BJ (cell line): ENCODE measurements at places on chromosomes 1 and 21.
A peak's percentile ranks its signal among the peaks of the same experiment; 100 is the strongest.

DNA sequence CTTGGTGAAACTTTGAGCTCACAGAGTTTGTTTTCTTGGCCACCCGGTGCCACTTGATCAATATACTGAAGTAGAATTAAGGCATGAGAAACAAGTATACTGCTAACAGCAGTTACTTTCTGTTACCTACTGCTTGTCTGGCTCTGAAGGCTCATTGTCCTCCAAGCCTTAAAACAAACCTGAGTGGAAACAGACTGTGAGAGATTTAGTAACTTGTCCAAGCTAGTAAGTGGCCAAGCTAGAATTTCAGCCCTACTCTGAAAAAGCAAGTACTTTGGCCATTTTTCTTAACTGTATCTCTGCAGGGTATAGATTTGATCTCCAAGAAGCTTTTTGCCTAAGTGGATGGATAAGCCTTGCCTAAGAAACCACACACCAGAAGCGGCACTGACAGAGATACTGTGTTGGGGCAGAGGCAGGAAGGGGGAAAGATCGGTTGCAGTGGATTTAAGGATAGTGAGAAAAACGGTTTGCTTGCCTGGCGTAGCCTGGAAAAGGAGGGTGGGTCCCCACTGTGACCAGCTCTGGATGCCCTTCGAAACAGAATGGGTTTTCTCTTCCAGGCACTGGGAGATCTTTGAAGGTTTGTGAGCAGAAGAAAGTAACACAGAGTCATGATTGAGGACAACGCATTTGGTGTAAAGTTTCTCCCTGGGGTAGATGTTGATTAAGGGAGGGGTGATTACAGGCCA is 2.1 kb upstream of the MACO1 start:
- no peak for DNase-seq

- no peak for DNase-seq
Observed at GRCh38 chr21:14838400-14838799, 226.4 kb downstream of the NRIP1 start.

- DNase-seq: no peak
Observed at GRCh38 chr1:73673971-73674370, 524.0 kb downstream of the LRRIQ3 start.

DNA sequence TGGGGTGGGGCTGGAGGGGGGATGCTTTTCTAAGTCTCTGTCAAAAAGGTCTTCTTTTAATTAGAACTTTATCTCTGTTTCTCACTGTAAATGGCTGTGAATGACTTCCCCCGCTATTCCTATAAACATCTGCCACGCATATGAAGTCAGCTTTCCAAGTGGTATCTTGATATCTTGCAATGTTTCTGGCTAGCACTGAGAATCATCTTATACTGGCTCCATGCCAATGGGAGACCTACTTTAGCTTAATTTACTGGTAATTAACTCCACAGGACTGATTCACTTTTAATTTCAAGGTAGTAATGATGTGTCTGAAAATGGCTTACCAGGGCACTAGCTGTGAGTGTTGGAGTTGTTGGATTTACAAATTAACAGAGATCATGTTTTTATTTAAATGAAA is 4.3 kb downstream of the GPR88 start:
- no peak for DNase-seq

DNA sequence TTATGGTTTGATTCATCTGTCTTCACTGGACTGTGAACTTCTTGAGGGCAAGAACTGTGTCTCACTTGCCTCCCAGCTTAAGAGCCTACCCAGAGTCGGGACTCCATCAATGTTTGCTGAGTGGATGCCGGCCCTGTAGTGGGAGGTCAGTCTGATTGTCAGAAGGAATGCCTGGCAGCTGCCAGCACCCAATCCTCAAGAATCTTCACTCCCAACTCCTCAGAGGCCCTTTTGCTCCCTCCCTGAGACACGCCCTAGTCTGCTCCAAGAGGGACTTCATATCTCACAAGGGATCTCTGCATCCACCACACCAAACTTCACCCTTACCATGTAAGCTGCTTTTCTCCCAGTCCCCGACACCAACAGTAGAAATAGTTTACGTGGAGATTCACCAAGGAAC is 15.2 kb upstream of the KDM4A start:
- DNase-seq: no peak

DNA sequence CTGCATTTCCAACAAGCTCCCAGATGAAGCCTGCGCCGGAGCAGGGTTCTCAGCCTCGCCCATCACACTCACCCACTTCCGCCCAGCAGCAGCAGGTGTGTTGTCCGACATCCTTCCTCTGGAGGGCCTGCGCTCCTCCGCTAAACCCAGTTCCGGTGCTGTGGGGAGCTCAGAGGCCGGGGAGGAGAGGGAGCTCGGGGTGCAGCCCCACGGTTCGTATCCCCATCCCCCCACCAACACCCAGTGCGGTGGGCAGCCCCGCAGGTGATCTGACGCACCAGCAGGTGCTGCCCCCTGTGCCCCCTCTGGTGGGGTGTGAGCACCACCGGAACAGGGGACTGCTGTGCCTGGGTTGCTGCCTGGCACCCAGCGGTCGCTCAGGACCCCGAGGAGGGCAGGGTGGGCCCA is 3.4 kb upstream of the PEX10 start:
- no peak for DNase-seq

DNA sequence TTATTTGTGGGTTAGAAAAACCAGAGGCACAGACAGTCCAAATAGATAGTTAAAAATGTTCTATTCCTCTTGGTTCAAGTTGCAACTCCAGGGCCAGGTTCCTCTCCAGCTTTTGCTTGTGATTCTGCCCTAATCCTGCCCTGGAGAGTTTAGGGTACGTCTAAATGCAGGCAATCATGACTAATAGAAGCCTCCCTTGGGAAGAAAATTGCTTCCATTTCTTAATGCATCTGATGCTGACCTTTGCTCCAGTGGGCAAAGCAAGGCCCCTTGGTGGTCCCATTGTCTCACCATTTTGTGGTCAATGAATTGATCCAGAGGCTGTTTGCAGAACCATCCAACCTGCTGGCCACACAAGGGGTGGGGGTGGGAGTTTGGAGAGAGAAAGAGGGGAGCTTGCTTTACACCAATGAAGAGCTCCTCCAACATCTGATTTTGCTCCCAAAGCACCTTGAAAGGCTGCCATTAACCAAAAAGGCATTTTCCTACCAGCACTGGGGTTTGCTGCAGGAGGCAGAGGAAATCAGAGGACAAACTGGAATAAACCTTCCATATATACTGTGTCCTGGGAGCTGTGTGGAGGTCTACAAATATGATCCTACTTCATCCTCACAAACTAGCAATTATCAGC is 31.3 kb downstream of the C8B start:
- DNase-seq: no peak

DNA sequence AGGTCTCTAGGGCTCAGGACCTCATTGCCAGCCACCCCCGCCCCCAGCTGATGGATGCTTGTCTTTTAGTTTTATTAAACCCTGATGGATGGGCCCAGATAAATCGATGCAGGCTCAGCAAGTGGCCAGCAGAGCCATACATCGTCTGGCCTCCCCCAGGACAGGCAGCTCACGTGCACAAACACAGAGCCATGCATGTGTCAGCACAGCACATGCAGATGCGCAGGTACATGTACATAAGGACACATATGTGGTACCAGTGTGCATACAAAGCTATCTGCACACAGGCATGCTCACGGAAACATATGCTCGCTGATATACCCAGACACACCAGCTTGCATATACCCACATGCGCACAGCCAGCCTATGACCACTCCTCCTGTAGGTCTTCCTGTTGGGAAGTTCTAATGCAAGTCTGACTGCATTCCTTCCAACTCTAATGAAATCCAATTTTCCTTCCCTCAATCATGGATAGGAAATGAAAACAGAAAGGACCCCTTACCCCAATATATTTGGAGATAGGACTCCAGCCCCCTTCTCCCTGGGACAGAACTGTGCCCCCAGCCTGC is 897 bp downstream of the COL16A1 start:
- no peak for DNase-seq

DNA sequence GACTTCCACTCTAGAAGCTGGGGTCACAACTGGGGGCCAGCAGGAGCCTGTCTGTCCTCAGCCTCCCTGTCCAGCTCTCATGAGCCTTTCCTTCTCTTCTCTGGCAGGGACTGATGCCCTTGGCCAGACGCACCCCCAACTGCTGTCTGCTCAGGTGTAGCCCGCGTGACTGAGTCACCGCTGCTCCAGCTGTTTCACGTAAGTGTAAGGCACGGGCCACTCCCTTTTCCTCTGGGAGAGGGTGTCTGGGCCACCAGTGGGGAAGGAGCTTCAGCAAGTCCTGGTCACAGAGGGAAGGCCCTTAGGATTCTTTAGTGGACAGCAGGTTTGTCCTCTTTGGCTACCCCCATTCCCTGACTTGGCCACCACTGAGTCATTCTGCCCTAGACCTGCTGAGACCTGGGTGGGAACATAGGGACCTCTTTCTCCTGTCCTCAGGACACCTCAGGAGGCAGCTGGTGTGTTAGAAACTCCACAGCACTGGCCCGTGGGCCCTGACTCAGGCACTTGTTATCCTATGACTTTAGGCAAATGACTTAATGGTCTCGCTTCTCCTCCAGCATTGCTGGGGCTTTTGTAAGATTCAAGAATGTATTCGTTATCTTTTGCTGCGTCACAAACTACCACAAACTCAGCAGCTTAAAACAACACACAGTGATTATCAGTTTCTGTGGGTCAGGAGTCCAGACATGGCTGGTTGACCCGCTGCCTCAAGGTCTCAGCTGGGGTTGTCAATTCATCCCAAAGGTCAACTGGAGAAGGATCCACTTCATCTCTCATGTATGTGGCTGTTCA is 64.8 kb downstream of the FAM163A start:
- no peak for DNase-seq

- no peak for DNase-seq
Observed at GRCh38 chr21:37281579-37281978, 14.4 kb upstream of the VPS26C start.

- no peak for DNase-seq
Observed at GRCh38 chr1:77938651-77939050, 40.2 kb downstream of the FUBP1 start.

DNA sequence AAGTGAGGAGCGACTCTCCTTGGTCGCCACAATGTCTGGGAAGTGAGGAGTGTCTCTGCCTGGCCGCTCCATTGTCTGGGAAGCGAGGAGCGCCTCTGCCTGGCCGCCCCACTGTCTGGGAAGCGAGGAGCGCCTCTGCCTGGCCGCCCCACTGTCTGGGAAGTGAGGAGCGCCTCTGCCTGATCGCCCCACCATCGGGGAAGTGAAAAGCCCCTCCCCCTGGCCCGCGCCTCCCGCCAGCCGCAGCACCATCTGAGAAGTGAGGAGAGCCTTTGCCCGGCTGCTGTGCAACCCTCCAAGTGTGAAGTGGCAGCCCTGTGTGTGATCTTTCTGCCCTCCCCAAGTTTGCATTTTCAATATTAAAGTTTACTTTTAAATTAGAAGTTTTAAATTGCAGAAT is 95.0 kb upstream of the PPP2R5A start:
- no peak for DNase-seq

- no peak for DNase-seq
Observed at GRCh38 chr1:16046842-16047241, 3.3 kb downstream of the CLCNKB start.

DNA sequence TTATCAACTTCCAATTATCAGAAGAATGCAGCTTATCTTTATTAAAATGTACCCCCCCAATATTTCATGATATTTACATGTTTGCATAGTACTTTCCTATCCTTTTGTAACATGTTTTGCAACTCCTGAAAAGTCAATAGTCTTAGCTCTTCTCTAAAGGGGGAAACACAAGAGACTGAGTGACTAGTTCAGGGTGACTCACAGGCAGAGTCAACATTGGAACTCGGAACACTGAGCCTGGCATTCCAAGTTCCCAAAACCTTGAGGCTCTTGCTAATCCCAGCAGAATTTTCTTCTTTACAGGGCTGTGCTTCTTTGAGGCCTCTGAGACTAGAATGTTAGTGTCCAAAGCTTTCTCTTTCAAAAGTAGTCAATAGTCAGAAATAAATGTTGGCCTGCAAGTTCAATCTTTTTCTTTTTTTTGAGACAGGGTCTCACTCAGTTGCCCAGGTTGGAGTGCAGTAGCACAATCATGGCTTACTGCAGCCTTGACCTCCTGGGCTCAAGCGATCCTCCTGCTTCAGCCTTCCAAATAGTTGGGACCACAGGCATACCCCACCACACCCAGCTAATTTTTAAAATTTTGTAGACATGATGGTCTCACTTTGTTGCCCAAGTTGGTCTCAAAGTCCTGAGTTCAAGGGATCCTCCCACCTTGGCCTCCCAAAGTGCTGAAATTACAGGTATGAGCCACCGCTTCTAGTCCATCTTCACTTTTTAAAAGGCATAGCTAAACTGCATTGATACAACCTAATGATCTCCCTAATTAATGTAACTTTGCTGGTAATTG is 37.5 kb downstream of the ZNF281 start:
- DNase-seq: peak; percentile 51

- DNase-seq: no peak
Observed at GRCh38 chr1:110227774-110228173, 17.7 kb downstream of the KCNC4 start.

- no peak for DNase-seq
Observed at GRCh38 chr1:217133958-217134856, 411.0 kb upstream of the ESRRG start.

GRCh38 chr1:93571623-93572310 is 109.9 kb downstream of the BCAR3 start:
- no peak for DNase-seq

DNA sequence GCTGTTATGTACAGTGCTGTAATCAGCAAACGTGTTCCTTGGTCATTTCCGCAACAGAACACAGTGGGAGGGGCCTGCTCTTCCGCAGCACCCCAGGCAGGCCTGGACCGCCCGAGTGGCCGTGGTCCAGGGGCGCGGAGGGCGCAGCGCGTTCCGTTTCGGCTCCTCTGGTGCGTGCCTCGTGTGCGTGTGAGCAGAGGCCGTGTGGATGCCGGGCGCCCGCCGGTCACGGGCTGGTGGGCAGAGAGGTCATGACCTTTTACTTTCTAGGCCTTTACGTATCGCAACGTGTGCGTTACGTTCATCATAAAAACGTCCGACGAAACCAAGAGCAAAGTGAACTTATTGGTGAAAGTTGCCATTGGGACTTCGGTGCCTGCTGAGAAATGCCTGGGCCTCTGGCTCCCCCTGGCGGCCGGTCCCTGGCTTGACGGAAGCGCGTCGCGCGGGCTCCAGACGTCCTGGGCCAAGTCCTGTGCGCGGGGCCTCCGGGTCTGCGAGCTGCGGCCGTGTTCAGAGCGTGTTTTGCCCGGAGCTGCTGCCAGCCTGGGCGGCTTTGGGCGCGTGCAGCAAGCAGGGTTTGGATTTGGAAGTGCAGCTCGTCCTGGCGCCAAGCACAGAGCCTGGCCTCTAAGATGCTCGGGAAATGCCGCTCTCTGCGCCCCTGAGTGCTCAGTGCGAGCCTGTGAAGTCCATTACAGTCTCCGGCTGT is 34.4 kb downstream of the COL18A1 start:
- DNase-seq: peak; percentile 40

GRCh38 chr21:35521293-35521692 is 472.2 kb upstream of the RUNX1 start:
- DNase-seq: no peak

DNA sequence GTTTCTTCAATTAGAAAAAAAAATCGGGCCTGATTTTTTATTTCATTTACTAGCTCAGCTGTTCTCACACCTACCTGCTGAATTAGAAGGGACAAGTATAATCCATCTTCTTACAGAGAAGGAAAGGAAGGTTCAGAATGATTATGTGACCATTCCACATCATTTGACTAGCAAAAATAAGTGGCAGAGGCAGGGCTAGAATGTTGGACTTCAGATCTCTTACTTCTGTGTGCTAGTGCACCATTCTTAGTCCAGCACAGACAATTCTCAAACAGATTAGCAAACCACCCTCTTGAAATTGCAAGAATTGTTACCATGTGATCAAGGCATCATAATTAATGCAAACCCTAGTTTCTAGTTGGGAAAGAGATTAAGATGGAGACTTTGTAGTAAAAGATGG is 32.7 kb downstream of the CTH start:
- DNase-seq: no peak
